ENCODE measurements at places on chromosomes 16 and 17.

- peak; percentile 45 for DNase-seq
Observed at GRCh38 chr17:15945527-15946191, 729 bp downstream of the ADORA2B start.

DNA sequence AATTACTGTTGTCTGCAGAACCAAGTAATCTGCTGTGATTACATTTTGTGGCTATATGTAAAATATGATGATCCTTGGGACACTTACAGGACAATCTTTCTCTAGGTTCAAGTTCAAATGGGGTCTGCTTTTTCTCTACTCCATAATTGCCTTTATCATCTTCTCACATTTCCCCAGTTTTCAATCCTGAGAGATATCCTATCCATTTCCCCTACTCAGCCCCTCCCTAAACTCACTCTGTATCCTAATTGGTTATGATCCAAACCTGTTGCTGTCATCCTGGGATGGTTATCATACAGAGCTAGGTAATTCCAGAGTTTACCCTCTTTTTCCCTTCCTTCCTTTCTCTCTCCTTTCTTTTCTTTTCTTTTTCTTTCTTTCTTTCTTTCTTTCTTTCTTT is 100.5 kb upstream of the ELAC2 start:
- no peak for DNase-seq

DNA sequence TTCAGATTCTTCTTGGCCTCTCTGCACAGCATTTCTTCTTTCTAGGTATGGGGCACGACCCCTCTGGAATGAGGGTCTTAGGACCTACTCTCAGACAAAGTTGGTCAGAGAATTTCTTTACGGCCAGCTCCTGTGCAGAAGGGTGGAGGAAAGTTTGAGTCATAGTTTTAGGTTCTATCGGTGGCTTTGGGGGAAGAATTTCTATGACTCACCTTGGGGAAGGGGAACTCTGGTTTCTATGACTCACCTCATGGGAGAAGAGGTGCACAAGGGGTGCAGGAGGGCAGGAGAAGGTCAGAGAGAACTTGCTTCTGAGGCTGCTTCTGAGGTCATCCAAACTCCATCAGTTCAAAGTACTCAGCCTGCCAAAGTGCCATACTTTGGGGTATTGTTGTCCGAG is 2.5 kb upstream of the ABCC12 start:
- DNase-seq = peak; percentile 36

DNA sequence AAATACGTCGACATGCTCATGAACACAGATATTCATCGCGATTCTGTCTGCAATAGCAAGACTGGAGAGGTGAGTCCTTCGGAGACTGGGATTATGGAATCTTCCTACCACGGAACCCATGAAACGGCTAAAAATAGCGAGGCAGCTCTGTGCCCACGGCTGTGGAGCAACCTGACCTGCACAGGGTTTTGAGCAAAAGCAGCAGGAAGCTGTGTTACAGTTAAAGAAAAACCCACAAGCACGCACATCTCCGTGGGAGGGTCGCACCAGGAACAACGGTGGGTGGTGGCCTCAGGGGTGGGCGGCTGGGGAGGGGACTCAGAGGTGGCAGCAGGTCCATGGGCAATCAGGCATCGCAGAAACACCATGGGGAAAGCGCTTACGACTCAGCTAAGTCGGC is 24.8 kb downstream of the SLC38A10 start:
- no peak for DNase-seq

DNA sequence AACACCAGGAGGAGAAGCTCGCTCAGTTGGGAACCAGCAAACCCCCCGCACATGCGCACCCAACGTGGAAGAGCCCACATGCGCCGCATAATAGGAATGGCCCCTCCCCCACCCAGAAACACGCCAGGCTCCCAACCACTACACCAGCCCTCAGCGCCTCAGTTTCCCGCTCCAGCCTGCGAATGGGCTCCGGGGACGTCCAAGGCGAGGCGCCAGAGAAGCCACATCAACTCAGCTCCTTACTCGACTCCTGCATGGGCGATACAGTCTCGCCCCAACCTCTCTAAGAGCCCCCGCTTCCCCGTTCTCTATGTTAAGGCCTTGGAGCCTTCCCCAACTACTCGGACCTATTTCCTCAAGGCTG is 504 bp downstream of the SRSF1 start:
- peak; percentile 80 for DNase-seq

DNA sequence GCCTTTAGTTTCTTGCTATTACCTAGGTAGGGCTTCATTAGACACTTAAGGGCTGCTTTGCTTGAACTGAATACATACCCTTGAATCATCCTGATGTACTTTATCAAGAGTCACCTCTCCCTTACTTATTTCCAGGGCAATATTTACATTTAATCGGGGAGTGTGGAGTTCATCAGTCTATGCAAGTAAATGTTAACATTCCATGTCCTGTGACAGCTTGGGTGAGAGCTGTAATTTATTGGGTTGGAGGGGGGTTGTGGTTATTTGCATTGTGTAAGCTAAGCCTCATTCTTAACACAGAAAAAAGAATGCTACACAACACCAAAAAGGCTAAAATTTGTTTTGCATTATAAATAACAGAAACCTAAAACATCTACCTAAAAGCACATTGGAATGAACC is 16.7 kb downstream of the KCNJ16 start:
- peak; percentile 61 for DNase-seq

- peak; percentile 36 for DNase-seq
Observed at GRCh38 chr17:73710095-73710592, 65.9 kb upstream of the SDK2 start.

- DNase-seq = no peak
Observed at GRCh38 chr17:63950940-63951907, 19.1 kb upstream of the CD79B start.

DNA sequence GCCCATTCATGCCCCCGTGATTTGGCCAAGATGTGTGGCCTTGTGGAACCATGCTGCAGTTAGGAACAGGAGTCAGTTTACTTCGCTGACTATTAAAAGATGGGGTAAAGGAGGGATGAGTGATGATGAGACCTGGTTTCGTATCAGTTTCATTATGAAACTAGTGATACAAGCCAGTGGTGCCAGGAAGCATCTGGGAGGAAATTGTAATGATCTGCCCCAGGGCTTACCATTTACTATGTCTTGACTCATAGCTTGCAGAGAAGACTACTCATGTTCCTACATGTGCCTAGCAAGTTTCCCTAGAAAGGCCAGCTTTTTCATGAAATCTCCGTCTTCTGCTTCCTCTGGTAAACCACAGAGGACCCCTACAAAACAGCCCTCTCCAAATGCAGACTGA is 23.2 kb downstream of the CDH3 start:
- DNase-seq = no peak

DNA sequence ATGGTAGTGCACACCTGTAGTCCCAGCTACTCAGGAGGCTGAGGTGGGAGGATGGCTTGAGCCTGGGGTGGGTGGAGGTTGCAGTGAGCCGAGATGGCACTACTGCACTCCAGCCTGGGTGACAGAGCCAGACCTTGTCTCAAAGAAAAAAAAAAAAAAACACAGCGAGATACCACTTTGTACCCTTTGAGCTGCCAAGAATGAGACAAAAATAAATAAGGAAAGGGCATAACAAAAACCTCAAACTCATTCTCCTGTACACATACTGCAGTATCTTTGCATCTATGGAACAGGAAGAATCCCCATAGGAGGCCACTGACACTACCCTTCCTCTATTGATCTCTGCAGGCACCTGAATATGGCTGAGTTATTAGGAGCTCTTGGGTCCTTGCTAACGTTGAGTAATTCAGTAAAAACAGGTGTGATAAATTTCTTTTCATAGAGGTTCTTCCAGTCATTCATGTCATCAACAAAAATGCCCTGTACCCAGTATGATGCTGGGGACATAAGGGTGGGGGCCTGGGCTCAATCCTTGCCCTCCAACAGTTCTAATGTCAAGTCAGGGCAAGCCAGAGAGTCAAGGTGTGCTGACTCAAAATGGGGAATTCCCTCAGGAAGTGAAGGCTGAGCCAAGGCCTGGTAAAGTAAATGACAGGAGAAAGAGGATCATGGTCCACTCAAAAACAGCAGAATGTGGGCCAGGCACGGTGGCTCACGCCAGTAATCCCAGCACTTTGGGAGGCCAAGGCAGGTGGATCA is 26.9 kb downstream of the RANBP10 start:
- no peak for DNase-seq

- DNase-seq = no peak
Observed at GRCh38 chr16:26026709-26027450, 335.1 kb downstream of the HS3ST4 start.

DNA sequence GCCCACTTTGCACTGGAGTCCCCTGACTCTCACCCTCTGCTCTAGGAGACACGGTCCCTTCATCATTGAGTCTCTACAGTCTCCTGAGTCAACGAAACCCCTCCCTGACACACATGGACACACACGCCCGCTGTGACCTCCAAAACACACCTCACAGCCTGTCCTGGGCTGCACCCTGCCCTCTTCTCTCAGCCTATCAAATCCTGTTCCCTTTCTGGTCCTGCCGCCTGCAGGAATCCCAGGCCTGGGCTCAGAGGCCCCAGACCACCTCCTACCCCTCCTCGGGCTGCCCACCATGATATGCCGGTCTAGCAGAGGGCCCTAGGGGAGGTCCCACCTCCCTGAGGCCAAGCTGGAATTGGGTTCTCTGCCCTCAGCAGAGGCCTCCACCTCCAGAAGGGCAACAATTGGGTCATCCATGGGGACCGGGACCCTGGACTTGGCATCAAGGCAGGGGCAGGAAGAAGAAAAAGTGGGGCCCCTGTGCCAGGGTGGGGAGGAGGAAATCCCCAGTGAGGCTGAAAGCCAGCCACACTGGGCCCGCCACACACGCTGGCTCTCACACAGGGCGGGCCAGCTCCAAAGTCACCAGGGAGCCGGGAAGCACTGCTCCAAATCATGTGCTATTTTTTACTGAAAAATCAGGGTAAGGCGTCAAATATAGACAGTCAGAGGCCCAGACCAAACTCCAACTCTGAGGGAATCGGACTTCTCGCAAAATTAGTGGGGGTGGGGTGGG is 3.4 kb downstream of the PPP1R9B start:
- no peak for DNase-seq

GRCh38 chr16:86827521-86827920 is 249.2 kb downstream of the FOXL1 start:
- no peak for DNase-seq

DNA sequence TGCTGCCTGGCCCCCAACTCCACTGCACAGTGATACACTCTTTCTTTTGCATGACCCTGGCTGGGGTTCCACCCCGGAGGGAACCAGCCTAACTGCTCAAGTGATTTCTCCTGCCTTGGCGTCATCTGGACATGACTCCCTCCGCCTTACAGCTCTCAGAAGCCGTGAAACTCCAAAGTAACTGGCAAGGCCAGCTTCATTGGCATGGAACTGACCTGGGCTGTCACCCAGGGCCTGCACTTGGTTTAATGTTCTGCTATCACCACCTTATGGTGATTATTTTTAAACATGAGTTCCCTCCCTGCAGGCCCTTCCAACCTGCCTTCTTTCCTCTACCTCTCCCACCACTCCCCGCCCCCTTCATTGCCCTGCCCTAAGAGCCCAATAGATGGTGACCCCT is 139.7 kb upstream of the CDH5 start:
- DNase-seq = no peak

DNA sequence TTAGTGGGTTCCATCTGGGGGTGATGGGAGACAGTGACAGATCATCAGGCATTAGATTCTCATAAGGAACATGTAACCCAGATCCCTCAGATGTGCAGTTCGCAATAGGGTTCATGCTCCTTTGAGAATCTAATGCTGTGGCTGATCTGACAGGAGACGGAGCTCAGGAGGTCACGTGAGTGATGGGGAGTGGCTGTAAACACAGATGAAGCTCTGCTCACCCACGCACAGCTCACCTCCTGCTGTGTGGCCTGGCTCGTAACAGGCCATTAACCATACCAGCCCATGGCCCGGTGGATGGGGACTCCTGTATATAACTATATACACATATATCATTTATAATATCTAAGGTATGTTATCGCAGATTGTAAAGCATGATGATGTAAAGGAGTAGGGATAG is 214.2 kb downstream of the MAF start:
- no peak for DNase-seq

GRCh38 chr16:85984231-85984880 is 85.4 kb downstream of the IRF8 start:
- no peak for DNase-seq

- DNase-seq = no peak
Observed at GRCh38 chr17:56849131-56849530, 15.2 kb downstream of the DGKE start.

DNA sequence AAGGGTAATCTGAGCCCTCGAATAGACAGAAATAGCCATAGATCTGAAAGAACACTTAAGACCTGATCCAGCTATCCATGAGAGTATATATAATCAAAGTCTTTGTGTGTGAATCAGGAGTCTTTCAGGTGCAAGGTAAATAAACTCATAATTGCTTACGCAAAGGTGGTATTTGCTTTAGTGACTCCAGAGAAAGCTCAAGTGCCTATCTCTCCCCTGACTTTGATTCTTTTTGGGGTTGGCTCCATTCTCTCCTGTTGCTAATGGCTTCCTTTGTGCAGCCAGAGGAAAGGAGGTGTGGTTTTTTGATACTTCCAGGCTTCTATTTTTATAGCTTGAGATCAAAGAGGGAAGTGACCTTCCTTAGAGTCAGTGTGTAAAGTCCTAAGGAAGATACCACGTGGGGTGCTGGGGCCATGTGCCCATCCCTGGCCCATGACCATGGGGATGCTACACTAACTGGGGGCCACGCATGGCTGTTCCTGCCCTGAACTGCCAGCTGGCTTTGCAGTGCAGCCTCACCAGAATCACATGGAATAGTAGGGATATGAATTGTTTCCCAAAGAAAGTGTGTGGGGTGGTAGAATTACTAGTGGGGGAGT is 45.8 kb downstream of the TENT4B start:
- no peak for DNase-seq
